ENCODE measurements at places on chromosomes 11 and 22.

DNA sequence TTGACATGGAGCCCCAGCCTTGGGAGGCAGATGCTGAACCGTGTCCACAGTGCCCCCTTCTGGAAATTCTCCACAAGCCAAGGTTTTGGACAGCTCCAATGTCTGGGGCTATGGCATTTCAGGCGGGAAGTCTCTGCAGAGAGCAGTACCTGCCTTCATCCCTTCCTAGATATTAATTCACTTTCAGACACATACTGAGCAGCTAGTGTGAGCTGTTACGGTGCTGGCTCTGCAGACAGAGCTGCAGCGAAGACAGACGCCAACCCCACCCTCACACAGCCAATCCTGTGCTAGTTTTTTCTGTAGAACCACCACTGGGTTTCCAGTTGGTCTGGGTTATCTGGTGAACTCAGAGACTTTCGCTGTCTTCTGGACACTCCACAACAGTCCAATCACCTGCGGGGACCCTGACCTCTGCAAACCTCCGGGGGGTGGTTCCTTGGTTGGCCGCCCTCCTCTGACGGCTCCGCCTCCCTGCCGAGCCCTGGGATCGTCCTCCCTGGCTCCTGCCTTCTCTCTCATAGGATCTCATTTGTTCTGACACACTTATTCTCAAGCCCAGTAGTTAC lies 9.1 kb downstream of the LMF2 start:
- DNase-seq = peak; percentile 77

GRCh38 chr11:34996958-34997357 lies 80.5 kb downstream of the PDHX start:
- no peak for DNase-seq

- no peak for DNase-seq
These were observed 50.2 kb downstream of the RPL27A start for GRCh38 chr11:8732748-8733241.

- DNase-seq = no peak
These were observed at the start of gene NEAT1 for GRCh38 chr11:65422633-65423515. Gene NEAT1, plus strand, starts transcription at chr11:65422798.

GRCh38 chr22:32080904-32081303 lies 37.8 kb downstream of the SLC5A1 start:
- peak; percentile 66 for DNase-seq

- peak; percentile 65 for DNase-seq
These were observed 22.7 kb downstream of the BTBD10 start for GRCh38 chr11:13440100-13440855.

DNA sequence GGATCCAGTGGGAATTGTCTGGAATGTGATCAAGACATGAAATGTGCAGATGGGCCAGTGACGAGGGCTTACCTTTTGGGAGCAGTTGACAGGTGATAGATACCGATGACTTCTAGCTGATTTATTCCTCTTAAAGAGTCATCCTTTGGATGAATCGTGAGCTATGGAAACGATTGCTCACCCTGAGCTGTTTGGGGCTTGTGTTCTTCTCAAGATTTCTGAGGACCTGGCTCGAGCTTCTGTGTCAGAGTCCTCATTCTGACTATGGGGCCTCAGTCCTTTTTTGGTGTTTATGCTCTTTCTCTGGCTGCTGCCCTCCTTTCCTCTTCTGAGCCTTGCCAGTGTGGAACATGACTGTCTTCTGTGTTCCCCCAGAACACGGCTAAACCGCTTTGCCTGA lies 11.9 kb upstream of the AMPD3 start:
- DNase-seq = no peak

DNA sequence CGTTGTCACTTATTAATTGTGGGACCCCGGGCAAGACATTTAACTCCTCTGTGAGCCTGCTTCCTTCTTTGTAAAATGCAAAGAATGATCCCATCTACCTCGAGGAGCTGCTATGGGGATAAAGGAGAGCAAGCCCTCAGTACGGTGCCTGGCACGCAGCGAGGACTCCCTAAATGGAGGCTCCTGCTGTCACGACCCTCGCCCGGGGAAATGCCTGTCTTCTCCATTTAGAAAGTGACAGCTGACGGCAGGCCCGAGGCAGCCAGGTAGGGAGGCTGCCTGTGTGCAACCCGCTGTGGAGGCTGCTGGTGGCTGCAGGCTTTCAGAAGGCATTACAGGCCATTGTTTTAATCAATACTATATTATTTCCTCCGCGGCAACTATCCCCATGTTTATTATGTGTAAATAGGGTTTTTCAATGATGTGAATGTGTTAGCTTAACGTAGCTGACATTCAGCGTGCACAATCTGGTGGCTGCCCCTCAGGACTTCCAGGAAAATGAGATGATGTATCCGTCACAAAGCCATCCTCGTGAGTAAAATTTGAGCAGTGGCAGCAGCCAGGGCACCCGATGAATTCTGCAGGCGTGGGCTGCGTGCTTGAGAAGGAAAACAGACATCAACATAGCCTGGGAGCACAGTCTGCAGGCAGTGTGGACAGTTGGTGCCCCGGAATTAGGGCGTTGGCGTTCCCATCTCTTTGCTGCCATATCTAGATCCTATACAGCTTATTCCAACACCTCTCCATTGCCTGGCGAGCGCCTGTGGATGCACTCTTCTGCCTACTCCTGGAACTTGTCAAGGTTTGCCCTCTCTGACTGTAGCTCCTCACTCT lies 228.3 kb downstream of the ST3GAL4 start:
- no peak for DNase-seq

DNA sequence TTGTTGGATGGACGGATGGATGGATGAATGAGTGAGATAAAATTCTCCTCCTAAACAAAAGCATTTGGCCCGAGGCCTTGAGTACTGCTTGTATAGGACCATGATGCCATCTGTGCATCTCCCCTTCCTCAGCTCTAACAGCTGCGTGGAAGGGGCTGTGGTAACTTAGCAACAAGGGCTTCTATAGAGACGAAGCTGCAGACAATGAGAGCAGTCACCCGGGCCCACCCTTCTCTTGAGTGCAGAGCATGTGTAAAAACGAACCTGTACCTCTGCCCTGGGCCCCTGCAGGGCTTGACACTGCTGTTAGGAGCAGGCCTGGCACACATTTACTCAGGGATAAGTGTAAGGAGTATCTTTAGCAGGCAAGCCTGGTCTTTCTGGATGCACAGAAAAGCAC lies 391.5 kb downstream of the CADM1 start:
- DNase-seq = no peak

DNA sequence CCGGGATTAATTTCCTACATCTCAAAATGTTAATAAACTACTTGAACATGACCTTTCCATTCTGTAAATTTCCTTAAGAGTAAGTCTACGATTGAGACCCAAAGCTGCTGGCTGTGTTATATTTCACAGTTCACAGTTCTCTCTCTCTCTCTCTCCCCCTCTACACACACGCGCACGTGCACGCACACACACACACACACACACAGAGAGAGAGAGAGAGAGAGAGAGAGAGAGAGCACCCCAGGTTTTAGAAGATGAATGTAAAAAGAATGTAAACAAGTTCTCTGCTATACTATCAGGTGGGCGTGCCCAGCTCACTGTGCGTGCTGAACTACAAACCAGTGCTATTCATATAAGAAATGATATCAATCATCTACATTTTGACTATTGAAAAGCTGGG lies 3.3 kb downstream of the BDNF start:
- DNase-seq = no peak

DNA sequence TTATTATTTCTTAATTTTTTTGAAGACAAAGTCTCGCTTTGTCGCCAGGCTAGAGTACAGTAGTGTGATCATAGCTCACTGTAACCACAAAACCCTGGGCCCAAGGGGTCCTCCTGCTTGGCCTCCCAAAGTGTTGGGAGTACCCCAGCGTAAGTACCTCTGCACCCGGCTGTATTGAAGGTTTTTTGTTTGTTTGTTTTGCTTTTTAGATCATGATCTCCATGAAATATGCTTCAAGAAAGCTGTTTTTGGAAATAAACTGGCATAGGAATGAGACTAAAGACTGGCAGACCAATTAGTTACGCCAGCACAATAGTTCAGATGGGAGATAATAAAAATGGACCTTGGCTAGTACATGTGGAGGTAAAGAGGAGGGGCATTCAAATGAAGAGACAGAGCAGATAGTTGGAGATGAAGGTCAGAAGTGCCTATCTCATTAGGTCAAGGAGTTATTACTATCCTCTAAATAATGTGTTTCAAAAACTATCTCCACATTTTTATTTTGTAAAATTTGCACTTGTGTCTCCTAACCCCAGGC lies 4.1 kb upstream of the MRPL48 start:
- no peak for DNase-seq

- no peak for DNase-seq
These were observed 1.4 kb upstream of the INPP5J start for GRCh38 chr22:31121403-31121802.

DNA sequence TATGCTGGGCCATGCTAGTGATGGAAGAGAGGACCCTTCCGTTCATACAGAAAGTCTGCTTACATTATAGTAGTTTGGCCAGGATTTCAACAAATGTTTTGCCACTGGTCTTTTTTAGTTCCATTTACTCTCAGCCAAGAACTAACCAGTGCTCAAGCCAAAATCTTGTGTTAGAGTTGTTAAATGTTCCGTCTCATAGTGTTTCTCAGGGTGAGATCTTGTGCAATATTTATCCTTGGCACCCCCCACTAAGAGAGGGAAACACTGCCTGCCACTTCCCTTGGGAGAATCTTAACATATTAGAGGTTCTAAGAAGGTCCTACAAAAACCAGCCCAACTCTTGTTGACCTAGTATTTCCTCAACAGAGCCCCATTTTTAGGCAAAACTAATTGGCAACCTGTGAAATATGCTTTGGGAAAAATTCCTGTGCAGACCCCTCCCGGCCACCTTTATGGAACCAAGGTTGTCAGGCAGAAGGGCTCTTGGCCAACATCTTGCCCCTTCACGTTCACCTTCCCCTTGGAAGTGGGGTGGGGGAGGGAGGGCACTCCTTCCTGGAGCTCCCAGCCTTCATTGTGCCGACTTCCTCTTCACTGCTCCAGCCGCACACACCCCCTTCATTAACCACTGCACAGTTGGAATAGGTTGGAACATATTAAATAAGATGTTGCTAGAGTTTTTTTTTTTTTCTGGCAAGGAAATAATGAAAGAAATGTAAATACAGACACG lies 173.2 kb upstream of the SORL1-AS1 start:
- DNase-seq = no peak

Measured in D341Med (cell line).